Activated CD4-positive, alpha-beta T cell treated with anti-CD3 and anti-CD28 coated beads for 4 hours (primary cell): ENCODE measurements at places on chromosomes 4 and X.

DNA sequence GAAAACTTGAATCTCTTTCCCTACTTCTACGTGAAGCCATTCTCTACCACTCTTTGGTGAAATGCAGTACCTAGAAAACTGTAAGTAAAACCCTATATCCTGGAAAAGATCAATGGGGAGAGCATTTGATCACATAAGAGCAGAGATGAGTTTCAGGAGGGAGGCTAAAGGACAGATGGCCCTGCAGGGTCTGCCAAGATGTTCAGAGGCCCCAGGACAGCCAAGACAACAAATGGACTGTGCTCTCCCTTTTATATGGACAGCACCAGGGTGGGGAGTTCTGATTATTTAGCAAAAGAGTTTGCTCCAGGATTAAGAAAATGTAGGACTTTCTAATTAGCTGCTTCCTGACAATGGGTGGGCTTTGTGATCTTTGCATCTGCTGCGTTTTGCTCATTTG, 101.7 kb downstream of the DCK start:
- no peak for DNase-seq

DNA sequence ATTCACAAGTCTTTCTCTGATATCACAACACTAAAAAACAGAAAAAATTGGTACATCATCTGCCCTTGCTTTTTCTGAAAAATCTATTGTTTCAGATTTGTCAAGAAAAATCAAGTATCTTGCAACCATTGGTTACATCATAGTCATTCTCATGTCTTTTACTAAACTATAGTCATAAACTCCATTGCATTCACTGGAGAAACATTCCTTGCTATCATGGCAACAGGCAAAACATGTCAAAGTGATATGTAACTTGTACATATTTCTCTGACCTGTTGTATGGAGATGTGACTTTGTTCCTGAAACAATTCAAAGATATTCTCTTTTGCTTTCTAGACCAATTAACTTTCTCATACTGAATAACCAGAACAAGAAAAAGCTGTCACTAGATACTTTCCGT, 121.9 kb upstream of the ANK2 start:
- DNase-seq, result no peak

- no peak for DNase-seq
Observed at GRCh38 chr4:113555868-113556267, 205.7 kb downstream of the CAMK2D start.

DNA sequence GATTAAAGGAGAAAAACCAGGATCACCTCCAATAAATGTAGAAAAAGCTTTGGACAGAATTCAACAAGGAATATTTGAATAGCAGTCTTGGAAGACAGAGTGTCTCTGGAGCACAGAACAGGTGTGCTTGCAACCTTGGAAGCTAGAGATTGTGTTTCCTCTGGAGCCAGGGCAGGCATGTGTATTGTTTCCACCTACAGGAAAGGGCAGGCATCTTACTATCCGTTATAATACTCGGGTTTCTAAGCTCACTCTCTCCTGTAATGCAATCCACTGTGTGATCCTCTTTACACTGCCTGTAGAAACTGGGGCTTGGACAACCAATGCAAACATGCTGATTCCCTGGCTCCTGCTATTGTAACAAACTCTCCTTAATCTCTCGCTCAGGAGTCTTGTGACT, 14.4 kb downstream of the CCDC110 start:
- no peak for DNase-seq

DNA sequence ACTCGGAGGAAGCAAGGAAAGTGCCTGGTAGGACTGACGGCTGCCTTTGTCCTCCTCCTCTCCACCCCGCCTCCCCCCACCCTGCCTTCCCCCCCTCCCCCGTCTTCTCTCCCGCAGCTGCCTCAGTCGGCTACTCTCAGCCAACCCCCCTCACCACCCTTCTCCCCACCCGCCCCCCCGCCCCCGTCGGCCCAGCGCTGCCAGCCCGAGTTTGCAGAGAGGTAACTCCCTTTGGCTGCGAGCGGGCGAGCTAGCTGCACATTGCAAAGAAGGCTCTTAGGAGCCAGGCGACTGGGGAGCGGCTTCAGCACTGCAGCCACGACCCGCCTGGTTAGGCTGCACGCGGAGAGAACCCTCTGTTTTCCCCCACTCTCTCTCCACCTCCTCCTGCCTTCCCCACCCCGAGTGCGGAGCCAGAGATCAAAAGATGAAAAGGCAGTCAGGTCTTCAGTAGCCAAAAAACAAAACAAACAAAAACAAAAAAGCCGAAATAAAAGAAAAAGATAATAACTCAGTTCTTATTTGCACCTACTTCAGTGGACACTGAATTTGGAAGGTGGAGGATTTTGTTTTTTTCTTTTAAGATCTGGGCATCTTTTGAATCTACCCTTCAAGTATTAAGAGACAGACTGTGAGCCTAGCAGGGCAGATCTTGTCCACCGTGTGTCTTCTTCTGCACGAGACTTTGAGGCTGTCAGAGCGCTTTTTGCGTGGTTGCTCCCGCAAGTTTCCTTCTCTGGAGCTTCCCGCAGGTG, 637 bp downstream of the AR start:
- DNase-seq, result no peak

- no peak for DNase-seq
Observed at GRCh38 chr4:169051761-169052593, 41.9 kb upstream of the CBR4 start.

DNA sequence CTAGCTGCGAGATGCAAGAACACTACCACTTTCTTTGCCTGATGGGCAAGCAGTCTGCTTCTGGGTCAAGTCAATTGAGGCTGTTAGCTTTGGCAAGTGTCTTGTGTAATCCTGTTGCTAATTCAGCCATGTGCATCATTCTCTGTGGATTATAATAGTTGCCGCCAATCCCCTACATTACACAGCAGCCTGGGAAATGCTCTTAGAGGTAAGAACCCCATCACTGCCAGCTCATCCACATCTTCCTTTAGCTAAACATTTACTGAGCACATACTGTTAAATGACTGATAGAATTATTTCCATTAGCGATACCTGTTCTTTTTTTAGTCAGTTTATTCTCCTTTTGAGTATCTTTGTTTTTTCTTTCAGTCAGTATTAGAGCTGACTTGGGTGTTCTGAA, 116.2 kb downstream of the CBR4 start:
- DNase-seq, result no peak
